ENCODE measurements at places on chromosomes 6 and 20.

DNA sequence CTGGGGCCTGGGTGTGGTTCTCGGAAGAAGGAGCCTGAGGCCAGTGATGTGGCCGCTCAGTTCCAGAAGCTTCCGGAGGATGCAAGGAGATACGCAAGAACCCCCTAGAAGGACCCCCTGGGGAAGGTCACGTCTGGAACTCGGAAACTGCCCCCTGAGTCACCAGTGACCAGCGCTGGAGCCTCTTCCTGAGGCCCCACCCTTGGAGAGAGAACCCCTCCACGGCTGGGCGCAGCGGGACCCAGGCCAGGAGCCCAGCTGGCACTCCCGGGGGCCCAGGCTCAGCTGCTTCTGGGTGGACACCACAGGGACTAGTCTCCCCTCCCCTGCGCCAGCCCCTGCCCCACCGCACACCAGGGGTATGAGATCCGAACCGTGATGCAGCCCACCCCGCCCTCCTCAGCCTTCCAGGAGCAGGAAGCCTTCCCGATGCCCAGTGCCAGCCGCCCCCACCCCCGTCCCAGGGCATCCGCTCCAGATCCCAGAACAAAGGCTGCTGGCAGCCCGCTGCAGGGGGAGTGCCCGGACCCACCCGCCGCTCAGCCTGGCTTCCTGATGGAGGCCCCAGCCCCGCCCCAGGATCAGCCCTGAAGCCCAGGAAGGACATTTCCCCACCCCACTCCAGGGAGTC is 7.5 kb downstream of the LAMA5 start:
- peak; percentile 63 for DNase-seq

DNA sequence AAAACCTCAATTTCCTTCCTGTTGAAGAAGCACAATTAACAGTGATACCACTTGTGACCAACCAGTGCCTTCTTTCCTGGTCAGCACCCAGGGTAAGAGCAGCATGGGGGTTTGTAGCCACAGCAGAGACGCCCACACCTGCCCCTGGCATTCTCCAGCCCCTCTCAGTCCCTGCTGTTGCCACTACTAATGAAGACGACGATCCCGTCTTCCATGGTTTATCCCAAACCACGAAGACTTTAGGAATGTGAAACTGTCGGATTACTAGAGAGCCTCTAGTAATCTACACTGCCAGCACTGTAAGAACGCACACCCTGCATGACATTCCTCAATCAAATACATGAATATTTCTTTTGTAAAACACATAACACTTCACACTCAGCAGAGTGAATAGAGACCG is 60.0 kb downstream of the GINS1 start:
- no peak for DNase-seq

GRCh38 chr6:69825904-69826303 is 29.1 kb upstream of the LMBRD1 start:
- DNase-seq = peak; percentile 55

DNA sequence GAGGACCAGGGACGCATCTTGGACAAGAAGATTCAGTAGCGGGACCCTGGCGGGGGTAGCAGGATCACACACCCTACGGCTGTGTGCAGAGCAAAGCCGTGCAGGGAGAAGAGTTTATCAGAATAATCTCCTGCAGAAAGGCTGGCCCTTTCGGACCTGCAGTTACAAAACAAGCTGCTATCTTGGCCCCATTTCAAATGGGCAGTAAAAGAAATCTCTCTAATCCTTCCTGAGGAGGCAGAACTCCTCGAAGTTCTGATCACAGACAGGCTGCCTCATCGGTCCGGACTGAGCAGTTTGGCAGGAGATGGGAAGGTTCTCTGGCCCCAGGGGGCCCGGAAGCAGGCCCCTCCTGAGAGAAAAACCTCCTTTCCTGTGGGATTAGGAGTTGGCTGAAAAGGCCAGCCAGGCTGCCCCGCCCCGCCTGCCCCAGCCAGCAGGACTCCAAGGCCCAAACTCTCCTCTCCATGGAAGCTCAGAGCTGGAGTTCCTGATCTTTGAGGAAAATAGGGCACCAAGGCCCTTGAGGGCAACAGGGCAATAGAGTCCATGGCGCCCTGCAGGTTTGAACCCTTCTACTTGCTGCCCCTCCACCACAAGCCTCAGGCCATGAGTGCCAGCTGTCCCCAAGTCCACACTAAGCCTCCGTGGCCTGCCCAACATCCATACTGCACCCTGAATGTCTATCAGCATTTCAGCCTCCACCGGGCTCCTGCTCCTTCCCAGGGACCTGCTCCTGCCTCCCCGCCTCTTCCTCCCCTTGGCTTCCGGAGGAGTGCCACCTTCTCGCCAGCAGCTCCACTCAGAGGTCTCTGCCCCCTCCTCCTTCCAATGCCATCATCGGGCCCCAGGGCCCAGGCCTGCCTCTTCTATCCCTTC is 141.3 kb downstream of the PREX1 start:
- peak; percentile 52 for DNase-seq

DNA sequence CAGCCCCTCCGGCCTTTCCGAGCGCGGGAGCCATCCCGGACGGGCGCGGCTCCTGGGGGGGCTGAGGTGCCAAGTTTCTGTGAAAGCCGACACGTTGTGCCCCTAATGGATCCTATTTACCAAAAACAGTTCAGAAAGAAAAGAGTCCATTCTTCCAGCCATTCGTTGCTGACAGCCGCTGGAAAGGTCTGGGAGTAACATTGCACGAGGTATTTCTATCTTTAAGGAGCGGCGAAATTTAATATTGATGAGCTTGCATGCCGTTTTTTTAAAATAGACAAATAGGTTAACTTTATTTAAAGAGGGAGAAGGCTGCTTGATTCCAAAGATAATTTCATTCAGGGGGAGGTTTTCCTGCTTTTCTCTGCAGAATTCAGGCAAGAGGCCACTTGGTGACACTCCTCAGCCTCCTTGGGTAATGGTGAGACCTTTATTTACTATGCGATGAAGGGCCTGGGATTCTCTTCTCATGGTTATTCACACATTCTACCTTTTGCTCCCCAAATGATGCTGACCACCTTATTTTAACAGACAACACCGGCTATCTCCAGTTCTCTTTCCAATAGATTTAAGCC is 988 bp downstream of the TIAM2 start:
- peak; percentile 25 for DNase-seq

DNA sequence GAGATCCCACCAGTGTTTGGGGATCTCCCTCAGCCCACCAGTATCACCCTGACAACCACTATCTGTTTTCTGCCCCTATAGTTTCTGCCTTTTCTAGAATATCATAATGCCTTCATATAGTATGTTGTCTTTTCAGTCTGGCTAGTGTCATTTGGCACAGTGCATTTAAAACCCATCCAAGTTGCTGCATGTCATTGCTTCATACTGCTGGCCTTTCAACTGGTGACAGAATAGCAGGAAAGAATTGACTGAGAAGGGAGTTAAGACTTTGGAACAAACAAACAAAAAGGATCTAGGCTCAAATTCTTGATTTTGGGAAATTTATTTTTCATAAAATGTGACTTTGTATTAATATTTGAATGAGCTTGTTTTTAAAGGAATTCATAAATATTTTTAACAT is 4.5 kb downstream of the LMBRD1 start:
- no peak for DNase-seq

DNA sequence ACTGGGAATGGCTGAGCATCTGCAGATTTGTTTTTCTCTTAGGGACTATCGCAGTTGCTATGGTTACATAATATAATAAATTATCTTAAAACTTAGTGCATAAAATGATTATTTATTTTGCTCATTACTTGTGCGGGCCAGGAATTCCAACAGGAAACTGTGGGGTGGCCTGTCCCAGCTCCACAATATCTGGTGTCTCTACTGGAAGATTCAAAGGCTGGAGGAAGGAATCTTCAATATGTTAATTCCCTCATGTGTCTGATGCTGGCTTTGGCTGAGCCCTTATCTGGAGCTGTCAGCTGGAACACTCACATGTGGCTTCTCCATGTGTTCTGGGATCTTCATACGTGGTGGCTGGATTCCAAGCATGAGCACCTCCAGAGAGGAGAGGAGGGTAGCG is 23.9 kb upstream of the B3GAT2 start:
- DNase-seq = no peak

- DNase-seq = peak; percentile 3
These were observed 201.4 kb downstream of the PREX1 start for GRCh38 chr20:48626226-48626937.
